ENCODE measurements at places on chromosomes 11 and 22. TPM values are rescaled to one million over a fixed set of nuclear protein-coding genes. Genes with fewer than 3 reads are reported as not detected.

Gene LRRC56
- total RNA-seq, result 1.7 TPM

DNA sequence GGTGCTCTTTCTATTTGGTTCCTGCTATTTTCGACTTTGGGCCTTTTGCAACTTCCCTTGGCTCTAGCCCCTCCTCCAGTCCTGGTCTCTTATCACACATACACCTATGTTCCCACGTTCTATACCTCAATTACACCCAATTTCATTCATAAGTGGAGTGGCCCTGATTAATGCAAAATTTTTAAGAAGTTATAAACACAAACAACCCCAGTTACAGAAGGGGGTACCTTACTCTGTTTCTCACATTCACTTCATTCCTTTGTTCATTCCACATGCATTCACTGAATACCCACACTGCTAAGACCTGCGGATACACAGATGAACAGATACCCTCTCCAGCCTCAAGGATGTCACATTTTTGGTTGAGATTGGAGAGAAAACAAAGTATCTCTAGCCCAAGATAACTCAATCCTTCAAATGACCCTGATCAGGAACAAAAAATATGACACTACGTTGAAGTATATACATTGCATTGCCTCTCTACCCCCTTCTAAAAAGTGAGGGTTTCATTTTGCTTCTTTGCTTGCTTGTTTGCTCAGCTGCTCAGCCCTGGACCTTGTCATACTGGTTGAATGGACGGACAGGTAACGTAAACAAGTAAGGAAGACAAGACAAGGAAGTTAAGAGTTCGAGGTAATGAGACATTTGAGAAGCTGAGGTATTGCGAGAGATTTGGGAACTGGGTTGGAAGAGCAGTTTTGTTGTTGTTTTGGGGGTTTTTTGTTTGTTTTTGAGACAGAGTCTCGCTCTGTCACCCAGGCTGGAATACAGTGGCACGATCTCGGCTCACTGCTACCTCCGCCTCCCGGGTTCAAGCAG is 3.6 kb upstream of the VPS37C start:
- H3K27ac ChIP-seq, result no peak overlapping the region
- H3K27me3 ChIP-seq, result no peaks in the 10 kb centered on the region
- H3K4me1 ChIP-seq, result no peaks in the 10 kb centered on the region
- DNase-seq, result no peak
- no peak overlapping the region for H3K4me3 ChIP-seq

GRCh38 chr11:104254347-104254746 is 90.4 kb upstream of the PDGFD start:
- DNase-seq, result no peak
- no peaks in the 10 kb centered on the region for H3K27me3 ChIP-seq
- H3K4me1 ChIP-seq, result no peaks in the 10 kb centered on the region
- H3K27ac ChIP-seq, result no peak overlapping the region

GRCh38 chr11:104823657-104824056 is 74.6 kb downstream of the CASP12 start:
- H3K4me1 ChIP-seq, result no peaks in the 10 kb centered on the region
- H3K36me3 ChIP-seq, result no peaks in the 10 kb centered on the region
- DNase-seq, result no peak
- no peaks in the 10 kb centered on the region for H3K27me3 ChIP-seq
- no peak overlapping the region for H3K4me3 ChIP-seq

Gene ZNF143
- 41.6 TPM for total RNA-seq

Gene MOV10L1
- 3.4 TPM for total RNA-seq

- peak overlapping the region; percentile 10 for H3K27ac ChIP-seq
- DNase-seq, result no peak
- H3K4me1 ChIP-seq, result no peaks in the 10 kb centered on the region
- H3K4me3 ChIP-seq, result no peak overlapping the region
Observed at GRCh38 chr11:33272338-33273107, 15.3 kb downstream of the HIPK3 start.

Gene BLID
- 0.77 TPM for total RNA-seq

DNA sequence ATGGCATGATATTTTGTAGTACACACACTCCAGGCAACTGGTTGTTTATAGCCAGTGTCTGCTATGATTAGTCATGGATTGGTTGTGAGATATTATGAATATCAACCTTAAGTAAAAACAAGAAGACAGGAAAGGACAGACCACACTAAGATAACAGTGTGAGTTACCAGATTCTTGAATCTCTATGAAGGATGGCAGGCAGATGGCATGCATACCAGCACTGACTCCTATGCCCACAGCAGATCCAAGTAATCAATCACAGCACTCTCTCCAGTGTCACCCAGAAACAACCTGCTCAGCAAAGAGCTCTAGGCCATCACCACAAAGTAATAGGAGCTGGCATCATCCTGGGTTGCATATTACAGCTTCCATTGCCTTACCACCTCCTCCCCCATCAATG is 116.6 kb downstream of the GALNT18 start:
- DNase-seq, result no peak
- H3K27ac ChIP-seq, result no peak overlapping the region
- no peaks in the 10 kb centered on the region for H3K27me3 ChIP-seq
- no peaks in the 10 kb centered on the region for H3K4me1 ChIP-seq
- no peak overlapping the region for H3K4me3 ChIP-seq

Gene SHANK3
- total RNA-seq, result 8.6 TPM

- H3K4me1 ChIP-seq, result peaks cover 11% of the 10 kb centered on the region
- no peak for DNase-seq
Observed at GRCh38 chr11:76626921-76627401, 43.6 kb downstream of the LRRC32 start.

GRCh38 chr11:46845740-46846509 is at the start of gene CKAP5:
Gene CKAP5 (minus strand): TSS chr11:46846280. CDS start chr11:46821231, 25,049 bp downstream.
- no peaks in the 10 kb centered on the region for H3K36me3 ChIP-seq
- peak within 1 kb of the TSS; percentile 85 for H3K4me3 ChIP-seq
- no peaks in the 10 kb centered on the region for H3K4me1 ChIP-seq
- no peaks in the 10 kb centered on the region for H3K27me3 ChIP-seq

GRCh38 chr11:110077346-110077745 is 15.8 kb upstream of the ZC3H12C start:
- H3K27ac ChIP-seq, result no peak overlapping the region
- H3K36me3 ChIP-seq, result no peaks in the 10 kb centered on the region
- H3K4me1 ChIP-seq, result no peaks in the 10 kb centered on the region

DNA sequence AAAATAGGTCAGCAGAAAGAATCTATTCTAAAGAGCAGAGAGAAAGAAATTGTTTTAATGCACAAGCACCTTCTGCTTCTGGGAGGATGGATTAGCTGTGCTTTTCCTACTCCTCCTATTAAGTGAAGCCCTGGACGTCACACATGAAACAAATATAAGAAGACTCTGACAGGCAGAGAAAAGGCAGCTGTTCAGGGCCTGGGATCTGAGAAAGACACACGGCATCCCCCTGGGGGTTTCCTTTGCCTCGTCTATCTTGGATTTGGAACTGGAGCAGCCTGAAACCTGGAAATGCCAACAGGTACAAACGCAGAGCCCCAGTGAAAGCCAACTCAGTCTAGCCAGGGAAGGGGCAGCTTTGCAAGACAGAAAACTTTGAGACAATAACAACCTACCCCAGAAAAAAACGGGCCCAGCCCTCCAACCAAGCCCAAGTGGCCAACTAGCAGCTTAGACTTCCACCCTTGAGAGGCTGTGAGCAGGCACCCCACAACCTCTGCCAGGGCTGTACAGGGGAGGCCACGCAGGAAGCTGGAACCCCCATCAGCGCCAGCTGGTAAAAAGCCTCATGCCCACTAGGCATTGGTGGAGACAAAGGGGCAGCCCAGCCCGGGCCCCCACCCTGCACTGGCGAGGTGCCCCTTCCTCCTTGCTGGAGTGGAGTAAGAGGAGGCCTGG is 7.3 kb downstream of the CERK start:
- peak overlapping the region; percentile 13 for H3K27ac ChIP-seq
- H3K27me3 ChIP-seq, result no peaks in the 10 kb centered on the region
- no peaks in the 10 kb centered on the region for H3K36me3 ChIP-seq
- no peak for DNase-seq

DNA sequence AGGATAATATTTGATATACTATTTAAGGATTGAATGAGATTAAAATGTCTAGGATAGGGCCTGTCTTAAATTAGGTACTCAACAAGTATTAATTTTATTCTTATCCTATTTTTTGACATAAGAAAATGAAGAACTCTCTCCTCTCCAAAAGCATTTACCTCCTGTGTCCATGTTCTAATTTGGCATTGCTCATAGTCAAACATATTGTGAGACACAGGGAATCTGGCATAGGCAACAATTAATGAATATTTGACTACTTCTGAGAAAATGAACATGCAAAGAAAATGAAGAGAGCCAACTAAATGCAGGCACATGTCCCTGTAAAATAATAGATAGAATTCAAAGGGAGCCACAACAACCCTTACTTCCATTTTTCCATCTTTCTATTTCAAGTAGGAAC is 198.5 kb upstream of the C11orf87 start:
- H3K4me1 ChIP-seq, result no peaks in the 10 kb centered on the region
- no peak for DNase-seq
- H3K27me3 ChIP-seq, result no peaks in the 10 kb centered on the region
- H3K36me3 ChIP-seq, result no peaks in the 10 kb centered on the region
- H3K4me3 ChIP-seq, result no peak overlapping the region

- no peak for DNase-seq
- no peaks in the 10 kb centered on the region for H3K36me3 ChIP-seq
- no peak overlapping the region for H3K27ac ChIP-seq
- no peaks in the 10 kb centered on the region for H3K27me3 ChIP-seq
- no peaks in the 10 kb centered on the region for H3K4me1 ChIP-seq
Observed at GRCh38 chr11:72321381-72321996, 77.5 kb upstream of the PHOX2A start.

Gene IGLL1
- not detected for total RNA-seq

DNA sequence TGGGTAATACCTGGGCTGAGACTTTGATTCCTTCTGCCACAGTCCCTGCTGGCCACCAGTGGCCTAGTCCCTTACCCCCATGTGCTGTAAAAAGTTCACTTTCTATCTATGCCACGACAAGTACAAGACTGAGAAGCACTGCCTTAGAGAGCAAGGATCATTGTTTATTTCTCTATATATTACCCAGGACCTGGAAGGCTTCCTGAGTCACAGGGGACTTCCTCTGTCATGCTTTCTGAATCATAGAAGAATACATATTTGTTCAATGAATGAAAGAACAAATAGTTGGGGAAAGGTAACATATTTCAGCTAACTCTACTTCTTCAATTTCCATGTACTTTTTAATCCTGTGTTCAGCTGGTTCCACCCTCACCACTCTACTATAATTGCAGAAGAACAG is 5.5 kb upstream of the SYT9 start:
- no peaks in the 10 kb centered on the region for H3K36me3 ChIP-seq
- no peak overlapping the region for H3K4me3 ChIP-seq
- no peak overlapping the region for H3K27ac ChIP-seq
- DNase-seq, result no peak
- no peaks in the 10 kb centered on the region for H3K4me1 ChIP-seq
- no peaks in the 10 kb centered on the region for H3K27me3 ChIP-seq

All from uterus (tissue), 4 donors.